Osteoblast (primary cell): ENCODE measurements at places on chromosomes 12 and 14. TPM values are rescaled to one million over a fixed set of nuclear protein-coding genes. Genes with fewer than 3 reads are reported as not detected.
A peak's percentile ranks its signal among the peaks of the same experiment; 100 is the strongest.

- DNase-seq: no peak
Measured at GRCh38 chr12:116204785-116205184, 72.7 kb downstream of the MED13L start.

GRCh38 chr12:94957006-94957405, 46.5 kb downstream of the NDUFA12 start:
- no peak for DNase-seq

GRCh38 chr14:85247071-85247470, 282.9 kb upstream of the FLRT2 start:
- no peak for DNase-seq

- peak; percentile 86 for DNase-seq
Measured at GRCh38 chr14:39266525-39266870, 32.8 kb downstream of the MIA2 start.

DNA sequence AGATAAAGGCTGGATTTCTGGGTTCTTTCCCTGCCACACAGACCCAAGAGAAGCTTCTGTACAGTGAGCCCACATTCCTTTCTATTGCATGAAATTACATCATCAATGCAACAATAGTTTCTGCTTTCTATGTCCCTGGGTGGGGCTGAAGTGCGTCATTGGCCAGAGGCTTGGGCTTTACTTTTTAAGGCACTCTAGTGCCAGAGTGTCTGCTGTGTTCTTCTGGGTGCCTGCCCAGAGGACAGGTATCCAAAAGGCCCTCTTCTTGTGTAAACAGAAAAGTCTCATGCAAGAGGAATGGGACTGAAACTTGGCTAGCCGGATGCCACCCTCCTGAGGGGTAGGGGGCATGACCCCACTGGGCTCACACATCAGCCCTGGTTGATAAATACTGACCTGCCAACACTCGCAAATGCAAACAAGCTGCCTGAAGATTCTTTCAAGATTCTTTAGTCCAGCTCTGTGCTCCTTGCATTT, 5.9 kb downstream of the KRT86 start:
- peak; percentile 94 for DNase-seq

- peak; percentile 38 for DNase-seq
Measured at GRCh38 chr14:31297701-31298344, 90.2 kb upstream of the HECTD1 start.

GRCh38 chr12:85733221-85733840, 102.9 kb downstream of the RASSF9 start:
- no peak for DNase-seq

GRCh38 chr14:20487396-20487725, 18.0 kb upstream of the RNASE10 start:
- DNase-seq: no peak

DNA sequence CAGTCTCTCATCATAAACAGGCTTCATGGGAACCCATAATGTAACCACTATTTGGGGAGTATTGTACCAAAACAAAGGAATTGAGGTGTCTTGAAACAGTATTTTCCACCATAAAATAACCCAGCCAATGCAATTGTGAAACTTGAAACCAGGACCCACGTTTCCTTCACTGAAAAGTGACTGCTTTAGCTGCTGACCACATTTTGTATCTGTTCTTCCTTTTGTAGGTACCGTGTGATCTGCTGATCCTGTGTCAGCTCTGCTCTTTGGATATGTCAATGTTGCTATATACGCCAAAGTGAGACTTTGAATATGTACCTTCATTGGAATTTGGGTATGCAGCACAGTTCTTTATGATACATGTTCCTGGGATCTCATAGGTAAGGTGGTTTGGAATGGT, 95.1 kb upstream of the CNTN1 start:
- DNase-seq: no peak

- DNase-seq: no peak
Measured at GRCh38 chr14:103296987-103297386, 37.0 kb upstream of the EIF5 start.

The LAG3 gene
- not detected in 2 replicates for total RNA-seq

The TAS2R13 gene
- 2.9 and 3.8 TPM in 2 replicates for total RNA-seq

The LACRT gene
- total RNA-seq: not detected in 2 replicates

The ZFHX2 gene
- 0.59 and 0.72 TPM in 2 replicates for total RNA-seq
